ENCODE measurements at places on chromosomes 12 and 14. TPM values are rescaled to one million over a fixed set of nuclear protein-coding genes. Genes with fewer than 3 reads are reported as not detected.

DNA sequence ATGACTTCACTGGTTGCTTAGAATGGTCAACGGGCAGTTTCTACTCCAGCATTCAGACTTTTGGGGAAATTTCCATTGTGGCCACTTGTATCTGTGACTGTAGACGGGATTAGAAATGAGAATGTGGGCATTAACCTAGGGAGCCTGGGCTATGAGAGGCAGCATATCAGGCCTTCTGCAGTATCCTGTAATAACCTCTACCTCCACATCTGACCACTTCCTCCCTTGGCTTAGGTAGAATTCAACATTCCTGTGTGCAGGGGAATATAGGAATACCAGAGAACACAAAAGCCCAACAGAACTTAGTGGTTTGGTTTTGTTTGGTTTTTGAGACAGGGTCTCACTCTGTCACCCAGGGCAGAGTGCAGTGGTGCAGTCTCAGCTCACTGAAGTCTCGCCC lies 76.4 kb upstream of the HOXC13 start:
- no peaks in the 10 kb centered on the region for H3K27me3 ChIP-seq
- no peaks in the 10 kb centered on the region for H3K4me1 ChIP-seq
- DNase-seq = no peak
- no peak overlapping the region for H3K27ac ChIP-seq

- H3K27me3 ChIP-seq = no peaks in the 10 kb centered on the region
- no peak overlapping the region for H3K4me3 ChIP-seq
- no peak for DNase-seq
- H3K27ac ChIP-seq = no peak overlapping the region
- no peaks in the 10 kb centered on the region for H3K4me1 ChIP-seq
These were observed 45.4 kb downstream of the SRGAP1 start for GRCh38 chr12:63889721-63890509.

OR4K1 gene
- total RNA-seq = not detected

ZC2HC1C gene
- 1.1 TPM for total RNA-seq

GRCh38 chr12:109466821-109467220 lies 10.3 kb downstream of the KCTD10 start:
- H3K36me3 ChIP-seq = peaks cover 67% of the 10 kb centered on the region
- no peak overlapping the region for H3K4me3 ChIP-seq
- H3K4me1 ChIP-seq = peaks cover 30% of the 10 kb centered on the region
- no peak for DNase-seq

DNA sequence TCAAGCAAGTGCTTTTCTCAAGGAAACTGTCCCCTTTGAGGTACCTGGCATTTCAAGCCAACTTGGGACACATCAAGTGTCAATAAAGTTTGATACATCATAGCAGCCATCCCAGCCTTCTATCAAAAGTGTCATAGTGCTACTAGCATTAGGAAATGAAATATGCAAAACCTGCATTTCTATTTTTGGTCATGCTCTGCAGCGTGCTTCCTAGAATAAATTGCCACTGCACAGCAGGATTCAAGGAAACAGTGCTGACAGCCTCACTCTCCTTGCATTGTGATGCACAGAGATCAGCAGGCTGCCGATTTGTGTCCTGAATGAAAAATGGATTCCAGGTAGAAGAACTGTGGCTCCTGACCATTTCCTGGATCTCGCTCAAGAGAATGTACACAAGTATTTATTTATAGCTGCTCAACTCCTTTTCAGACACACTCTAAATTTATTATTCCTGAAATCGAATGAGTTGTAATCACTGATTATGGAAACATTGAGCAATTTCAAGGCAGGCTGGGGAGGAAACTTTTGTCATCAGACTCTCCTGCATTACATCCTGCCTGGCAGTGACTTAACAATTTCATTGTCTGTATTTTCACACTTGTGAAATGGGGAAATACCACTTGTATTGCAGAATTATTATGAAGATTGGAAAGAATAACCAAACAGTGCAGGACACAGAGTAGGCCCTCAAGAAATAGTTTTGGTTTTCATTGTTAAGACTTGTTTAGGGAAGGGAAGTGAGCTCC lies 120.9 kb downstream of the SLC38A6 start:
- H3K27me3 ChIP-seq = no peaks in the 10 kb centered on the region
- no peak overlapping the region for H3K27ac ChIP-seq
- no peak for DNase-seq
- H3K36me3 ChIP-seq = no peaks in the 10 kb centered on the region
- H3K4me1 ChIP-seq = peaks cover 31% of the 10 kb centered on the region

GRCh38 chr12:49033611-49034285 lies 15.2 kb upstream of the PRKAG1 start:
- no peak overlapping the region for H3K27ac ChIP-seq
- no peaks in the 10 kb centered on the region for H3K4me1 ChIP-seq
- no peak for DNase-seq
- H3K27me3 ChIP-seq = no peaks in the 10 kb centered on the region

- no peaks in the 10 kb centered on the region for H3K27me3 ChIP-seq
- peak overlapping the region; percentile 90 for H3K27ac ChIP-seq
- H3K4me3 ChIP-seq = peak overlapping the region; percentile 93
- peaks cover 24% of the 10 kb centered on the region for H3K4me1 ChIP-seq
These were observed 447 bp upstream of the NUBPL start for GRCh38 chr14:31560759-31561154.

DNA sequence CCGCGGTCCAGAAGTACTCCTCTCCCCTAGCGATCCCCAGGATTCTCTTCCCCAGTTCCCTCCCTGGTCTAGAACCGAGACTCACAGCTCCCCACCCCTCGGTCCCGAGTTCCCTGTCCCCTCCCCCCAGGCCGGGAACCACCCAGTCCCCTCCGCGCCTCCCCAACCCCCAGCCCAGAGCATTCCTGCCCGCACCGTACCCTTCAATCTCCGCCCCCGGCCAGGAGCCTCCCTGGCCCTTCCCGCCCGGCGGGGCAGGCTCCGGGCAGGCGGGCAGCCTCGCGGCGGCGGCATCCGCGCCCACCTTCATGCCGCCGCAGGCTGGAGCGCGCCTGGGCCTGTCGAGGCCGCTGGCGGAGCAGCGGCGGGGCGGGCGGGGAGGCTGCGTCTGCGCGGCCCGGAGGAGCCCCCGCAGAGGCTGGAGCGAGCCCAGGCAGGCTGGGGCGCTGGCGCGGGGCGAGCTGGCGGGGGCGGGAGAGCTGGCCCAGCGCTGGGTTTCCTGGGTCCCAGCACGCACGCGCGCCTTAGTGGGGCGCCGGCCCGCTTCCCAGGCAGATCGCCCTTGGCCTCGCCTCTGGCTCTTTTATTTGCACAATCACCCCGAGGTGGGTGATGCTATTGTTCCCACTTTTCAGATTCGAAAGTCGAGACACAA lies 22.2 kb upstream of the GPR132 start:
- peaks cover 70% of the 10 kb centered on the region for H3K4me1 ChIP-seq
- no peaks in the 10 kb centered on the region for H3K36me3 ChIP-seq
- DNase-seq = no peak
- H3K27me3 ChIP-seq = no peaks in the 10 kb centered on the region
- H3K27ac ChIP-seq = peak overlapping the region; percentile 57

CDH24 gene
- total RNA-seq = 4.0 TPM

DNA sequence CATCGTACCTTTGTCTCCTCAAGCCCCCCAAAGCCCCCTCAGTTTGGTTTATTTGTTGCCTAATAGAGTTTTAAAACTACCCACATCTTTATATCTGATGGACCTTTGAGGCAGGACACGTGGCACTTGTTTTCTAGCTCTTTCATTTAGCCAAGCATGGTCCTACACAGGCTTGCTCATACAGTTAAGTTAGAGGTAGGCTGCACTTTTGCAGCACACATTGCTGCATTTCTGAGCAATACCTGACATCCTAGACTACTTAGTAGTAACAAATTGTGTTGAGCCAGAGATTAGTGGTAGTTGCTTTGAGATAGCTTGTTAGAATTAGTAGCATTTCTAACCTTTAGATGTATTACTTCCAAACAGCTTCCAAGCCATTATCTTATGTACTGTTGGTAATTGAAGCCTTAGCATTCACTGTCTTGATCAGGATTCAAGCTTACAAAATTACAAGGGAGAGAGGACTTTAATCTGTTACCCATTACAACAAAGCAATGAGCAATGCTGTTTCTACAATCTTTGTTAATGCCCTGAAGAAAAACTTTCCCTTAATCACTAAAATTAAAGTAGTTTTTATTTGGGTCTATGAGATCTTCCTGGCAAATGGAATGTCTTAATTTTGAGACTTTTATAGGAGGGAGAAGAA lies 96.6 kb downstream of the WNK1 start:
- peaks cover 74% of the 10 kb centered on the region for H3K4me1 ChIP-seq
- no peak overlapping the region for H3K4me3 ChIP-seq
- H3K27ac ChIP-seq = peak overlapping the region; percentile 35
- H3K36me3 ChIP-seq = peaks cover 10% of the 10 kb centered on the region

DNA sequence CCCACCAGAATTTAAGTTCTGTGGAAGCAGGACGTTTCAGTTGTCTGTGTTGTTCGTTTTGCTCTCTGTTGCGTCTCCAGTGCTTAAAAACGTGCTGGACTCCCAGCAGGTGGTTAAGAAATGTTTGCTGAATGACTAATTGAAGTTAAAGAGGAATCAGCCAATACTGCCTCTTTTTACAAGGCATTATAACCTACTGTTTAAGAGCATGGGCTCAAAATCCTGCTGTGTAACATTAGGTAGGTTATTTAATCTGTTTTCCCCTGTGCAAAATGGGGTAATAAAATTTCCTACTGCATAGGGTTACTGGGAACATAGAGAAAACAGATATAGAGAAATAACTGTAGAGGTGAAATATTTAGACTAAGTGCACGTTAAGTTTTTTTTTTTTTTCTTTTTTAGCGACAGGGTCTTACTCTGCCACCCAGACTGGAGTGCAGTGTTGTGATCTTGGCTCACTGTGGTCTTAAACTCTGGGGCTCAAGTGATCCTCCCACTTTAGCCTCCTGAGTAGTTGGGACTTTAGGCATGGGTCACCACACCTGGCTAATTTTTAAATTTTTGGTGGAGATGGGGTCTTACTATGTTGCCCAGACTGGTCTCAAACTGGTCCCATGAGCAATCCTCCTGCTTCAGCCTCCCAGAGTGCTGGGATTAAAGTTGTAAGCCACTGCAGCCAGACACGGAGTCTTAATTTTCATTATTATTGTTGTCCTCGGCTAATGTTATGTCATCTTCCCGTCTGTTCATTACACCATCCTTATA lies 139.4 kb upstream of the PRICKLE1 start:
- no peaks in the 10 kb centered on the region for H3K36me3 ChIP-seq
- no peaks in the 10 kb centered on the region for H3K4me1 ChIP-seq
- DNase-seq = no peak
- H3K4me3 ChIP-seq = no peak overlapping the region
- no peaks in the 10 kb centered on the region for H3K27me3 ChIP-seq

DNA sequence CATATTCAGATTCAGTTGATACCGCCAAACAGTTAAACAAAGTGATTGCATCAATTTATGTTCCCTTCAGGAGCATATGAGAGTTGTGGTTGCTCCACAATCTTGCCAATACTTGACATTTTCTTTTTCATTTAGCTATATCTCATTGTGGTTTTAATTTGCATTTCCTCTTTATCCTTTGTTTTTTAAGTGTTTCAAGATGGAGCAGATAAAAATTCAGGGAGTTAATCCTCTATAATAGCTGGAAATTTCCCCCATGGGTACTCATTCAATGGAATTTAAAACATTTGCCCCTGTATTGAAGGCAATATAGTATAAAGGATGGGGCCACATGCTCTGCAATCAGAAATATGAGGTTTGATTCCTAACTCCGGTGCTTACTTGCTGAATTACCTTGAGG lies 1.1 kb upstream of the EXD2 start:
- no peak for DNase-seq
- no peaks in the 10 kb centered on the region for H3K36me3 ChIP-seq
- H3K4me3 ChIP-seq = no peak overlapping the region
- H3K27ac ChIP-seq = no peak overlapping the region

DNA sequence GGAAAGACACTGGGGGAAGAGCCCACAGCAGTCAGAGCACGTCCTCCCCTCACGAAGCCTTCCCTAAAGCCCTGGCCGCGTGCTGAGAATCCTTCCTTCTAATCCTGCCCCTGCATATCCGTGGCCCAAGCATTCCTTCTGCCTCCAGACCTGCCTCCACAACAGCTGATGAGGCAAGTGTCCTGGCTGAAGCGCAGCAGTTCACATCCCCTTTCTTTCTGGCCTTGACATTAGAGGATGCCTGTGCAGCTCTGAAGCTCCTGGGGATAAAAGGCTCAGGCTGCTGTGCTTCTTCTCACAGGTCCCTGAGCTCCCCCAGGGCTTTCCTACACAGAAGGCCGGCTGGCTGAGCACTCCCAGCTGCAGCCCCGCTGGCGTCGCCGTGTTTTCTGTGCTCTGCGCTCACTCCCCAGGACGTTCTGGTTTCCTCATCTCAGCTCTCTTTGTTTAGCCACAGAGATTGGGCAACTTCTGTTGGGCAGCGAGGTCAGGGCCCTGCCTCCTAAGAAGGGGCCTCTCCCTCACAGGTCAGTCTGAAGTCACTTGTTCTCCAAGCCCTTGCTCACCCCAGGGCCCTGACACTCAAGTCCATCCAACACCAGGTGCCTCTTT lies 45.8 kb downstream of the NINJ2 start:
- H3K4me3 ChIP-seq = no peak overlapping the region
- H3K4me1 ChIP-seq = peaks cover 63% of the 10 kb centered on the region
- no peaks in the 10 kb centered on the region for H3K27me3 ChIP-seq
- H3K36me3 ChIP-seq = no peaks in the 10 kb centered on the region

GRCh38 chr12:92175961-92176360 lies 30.3 kb upstream of the BTG1 start:
- no peaks in the 10 kb centered on the region for H3K36me3 ChIP-seq
- H3K4me1 ChIP-seq = no peaks in the 10 kb centered on the region
- no peaks in the 10 kb centered on the region for H3K27me3 ChIP-seq
- no peak overlapping the region for H3K27ac ChIP-seq
- no peak overlapping the region for H3K4me3 ChIP-seq

KRT75 gene
- 0.44 TPM for total RNA-seq

RHEBL1 gene
- total RNA-seq = 0.44 TPM

DNA sequence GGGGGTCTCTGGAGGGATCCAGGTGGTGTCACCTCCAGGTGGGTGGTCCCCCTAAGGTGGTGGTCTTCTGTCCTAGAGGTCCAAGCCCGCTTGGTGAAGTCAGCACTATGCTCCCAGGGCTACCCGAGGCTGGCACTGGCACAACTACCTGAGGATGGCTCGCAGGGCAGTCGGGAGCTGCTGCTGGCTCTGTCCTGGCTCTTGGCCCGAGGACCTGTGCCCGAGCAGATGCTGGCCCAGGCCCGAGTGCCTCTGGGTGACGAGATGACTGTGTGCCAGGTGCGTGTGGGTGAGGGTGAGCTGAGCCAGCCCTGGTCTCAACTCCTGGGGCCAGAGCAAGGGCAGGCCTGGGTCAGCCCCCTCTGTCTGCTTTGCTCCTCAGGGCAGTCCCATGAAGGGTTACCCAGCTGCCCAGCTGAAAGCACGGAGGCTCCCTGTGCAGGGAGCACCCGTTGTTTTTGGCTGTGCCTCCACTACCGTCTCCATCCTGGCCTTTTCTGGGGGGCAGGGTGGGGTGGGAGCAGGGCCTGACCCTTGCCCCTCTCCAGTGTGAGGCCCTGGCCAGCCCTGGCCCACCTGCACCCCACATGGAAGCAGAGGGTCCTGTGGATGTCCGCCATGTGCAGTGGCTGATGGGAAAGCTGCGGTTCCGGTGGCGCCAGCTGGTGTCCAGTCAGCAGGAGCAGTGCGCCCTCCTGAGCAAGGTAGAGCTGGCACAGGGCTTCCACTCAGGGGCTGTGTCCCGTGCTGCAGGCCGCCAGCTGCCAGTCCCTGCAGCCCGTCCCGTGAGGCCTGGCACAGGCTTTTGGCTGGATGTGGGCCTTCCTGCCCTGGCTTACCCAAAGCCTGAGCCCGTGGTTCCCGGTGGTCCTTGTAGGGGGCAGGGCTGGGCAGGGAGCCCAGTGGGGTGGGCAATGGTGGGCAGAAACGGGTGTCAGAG lies 1.3 kb downstream of the TEDC1 start:
- DNase-seq = no peak
- no peak overlapping the region for H3K27ac ChIP-seq
- no peaks in the 10 kb centered on the region for H3K27me3 ChIP-seq
- peaks cover 27% of the 10 kb centered on the region for H3K4me1 ChIP-seq

- no peaks in the 10 kb centered on the region for H3K27me3 ChIP-seq
- H3K4me3 ChIP-seq = no peak overlapping the region
- H3K4me1 ChIP-seq = peaks cover 14% of the 10 kb centered on the region
- no peak for DNase-seq
These were observed 7.0 kb downstream of the CDK2AP1 start for GRCh38 chr12:123264642-123265041.

Measured in esophagus squamous epithelium (tissue), 5 donors.